Glomerular endothelial cell (primary cell): ENCODE measurements at places on chromosomes 7 and 10. TPM values are rescaled to one million over a fixed set of nuclear protein-coding genes. Genes with fewer than 3 reads are reported as not detected.

- no peak for DNase-seq
Measured at GRCh38 chr7:99525713-99526440, 21.4 kb downstream of the ZKSCAN5 start.

GRCh38 chr7:92150450-92151017, 16.3 kb upstream of the CYP51A1 start:
- no peak for DNase-seq

The AKR1C8 gene
- not detected in 2 replicates for total RNA-seq

DNA sequence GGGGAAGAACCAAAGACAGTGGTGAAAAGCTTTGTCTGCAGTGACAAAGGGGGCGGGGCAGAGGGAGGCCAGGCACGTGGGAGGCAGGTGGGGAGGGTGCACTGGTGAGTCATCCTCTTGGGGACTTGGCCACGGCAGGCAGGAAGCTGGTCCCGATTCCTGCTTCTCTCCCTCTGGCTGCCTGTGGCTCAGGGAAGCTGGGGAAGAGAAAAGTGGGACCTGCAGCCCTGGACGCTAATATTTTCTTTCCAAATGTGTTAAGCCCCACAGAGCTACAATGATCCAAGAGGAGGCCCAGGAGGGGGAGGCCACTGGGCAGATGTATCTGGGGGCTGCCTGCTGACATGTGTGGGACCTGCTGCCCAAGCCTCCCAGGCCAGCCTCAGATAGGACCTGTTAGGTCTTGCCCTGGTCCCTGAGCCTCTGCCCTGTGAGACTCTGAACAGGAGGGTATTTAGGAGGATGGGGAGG, 231.8 kb downstream of the KCNMA1 start:
- no peak for DNase-seq

The EEPD1 gene
- 4.7 and 6.2 TPM in 2 replicates for total RNA-seq

DNA sequence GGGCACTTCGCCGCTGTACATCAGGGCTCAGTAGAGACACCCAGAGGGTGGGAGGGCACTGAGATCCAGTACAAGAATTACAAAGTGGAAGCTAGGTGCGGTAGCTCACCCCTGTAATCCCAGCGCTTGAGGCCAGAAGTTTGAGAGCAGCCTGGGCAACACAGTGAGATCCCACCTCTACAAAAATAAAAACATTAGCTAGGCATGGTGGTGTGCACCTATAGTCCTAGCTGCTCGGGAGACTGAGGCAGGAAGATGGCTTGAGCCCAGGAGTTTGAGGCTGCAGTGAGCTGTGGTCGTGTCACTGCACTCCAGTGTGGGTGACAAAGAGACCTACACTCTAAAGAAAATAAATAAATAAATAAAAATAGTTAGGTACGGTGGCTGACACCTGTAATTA, 64.0 kb downstream of the CLEC2L start:
- no peak for DNase-seq

- DNase-seq = no peak
Measured at GRCh38 chr10:13272164-13272571, 27.7 kb downstream of the PHYH start.

The TMEM184A gene
- total RNA-seq = 0.64 and 0.68 TPM in 2 replicates

DNA sequence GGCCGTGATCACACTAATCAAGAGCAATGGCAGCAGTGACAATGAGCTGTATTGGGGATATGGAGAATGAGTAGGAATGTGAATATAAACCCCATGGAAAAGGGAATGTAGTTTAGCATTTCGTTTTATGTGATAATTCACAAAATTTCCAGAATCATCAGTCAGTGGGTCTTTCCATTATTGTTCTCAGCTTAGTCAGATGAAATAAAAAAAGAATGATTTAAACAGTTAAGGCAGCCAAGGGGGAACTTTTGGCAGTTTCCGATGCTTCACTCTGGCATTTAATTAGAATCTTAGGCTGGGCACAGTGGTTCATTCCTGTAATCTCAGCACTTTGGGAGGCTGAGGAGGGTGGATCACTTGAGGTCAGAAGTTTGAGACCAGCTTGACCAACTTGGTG, 86.6 kb downstream of the PRTFDC1 start:
- no peak for DNase-seq

The C10orf105 gene
- total RNA-seq = not detected in 2 replicates

The ANKRD30A gene
- not detected in 2 replicates for total RNA-seq
